ENCODE measurements at places on chromosomes 6 and 20.

- DNase-seq: no peak
Observed at GRCh38 chr6:34393966-34394305, 1.5 kb upstream of the NUDT3 start.

DNA sequence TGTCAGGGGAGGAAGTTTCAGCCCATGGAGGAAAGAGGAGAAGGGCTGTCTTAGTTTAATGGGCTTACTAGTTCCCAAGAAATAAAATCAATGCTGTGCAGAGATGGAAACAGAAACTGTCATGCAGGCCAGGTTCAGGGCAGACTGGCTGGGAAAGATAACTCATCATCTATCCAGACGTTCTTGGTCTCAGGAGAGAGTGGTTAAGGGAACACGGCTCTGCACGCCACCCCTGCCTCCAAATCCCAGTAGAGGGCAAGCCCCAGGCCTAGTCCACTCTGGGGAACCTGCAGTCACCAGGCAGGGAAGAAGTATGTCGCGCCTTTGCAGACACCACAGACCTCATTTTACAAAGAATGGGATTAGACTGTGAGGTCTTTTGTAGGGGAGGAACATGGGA, 12.5 kb downstream of the ALDH8A1 start:
- DNase-seq: no peak

GRCh38 chr6:85754894-85755293, 112.2 kb upstream of the SYNCRIP start:
- no peak for DNase-seq

GRCh38 chr6:152150196-152150595, 342.7 kb downstream of the ESR1 start:
- DNase-seq: no peak

- DNase-seq: no peak
Observed at GRCh38 chr20:7714549-7714948, 225.7 kb downstream of the HAO1 start.

DNA sequence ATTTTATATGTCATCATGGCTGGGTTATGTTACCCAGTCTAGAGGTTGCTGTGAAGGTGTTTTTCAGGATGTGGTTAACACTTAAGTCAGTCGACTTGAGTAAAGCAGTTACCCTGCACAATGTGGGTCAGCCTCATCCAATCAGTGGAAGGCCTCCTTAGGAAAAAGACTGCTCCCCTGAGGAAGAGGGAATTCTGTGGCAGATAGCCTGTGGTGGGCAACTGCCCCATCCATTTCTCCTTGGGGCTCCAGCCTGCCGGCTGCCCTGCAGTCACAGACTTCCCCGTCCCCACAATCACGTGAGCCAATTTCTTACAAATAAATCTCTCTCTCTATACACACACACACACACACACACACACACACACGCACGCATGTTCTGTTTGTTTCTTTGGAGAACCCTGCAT, 34.5 kb upstream of the MPC1 start:
- no peak for DNase-seq

GRCh38 chr6:7166410-7167293, 58.9 kb downstream of the RREB1 start:
- peak; percentile 52 for DNase-seq

DNA sequence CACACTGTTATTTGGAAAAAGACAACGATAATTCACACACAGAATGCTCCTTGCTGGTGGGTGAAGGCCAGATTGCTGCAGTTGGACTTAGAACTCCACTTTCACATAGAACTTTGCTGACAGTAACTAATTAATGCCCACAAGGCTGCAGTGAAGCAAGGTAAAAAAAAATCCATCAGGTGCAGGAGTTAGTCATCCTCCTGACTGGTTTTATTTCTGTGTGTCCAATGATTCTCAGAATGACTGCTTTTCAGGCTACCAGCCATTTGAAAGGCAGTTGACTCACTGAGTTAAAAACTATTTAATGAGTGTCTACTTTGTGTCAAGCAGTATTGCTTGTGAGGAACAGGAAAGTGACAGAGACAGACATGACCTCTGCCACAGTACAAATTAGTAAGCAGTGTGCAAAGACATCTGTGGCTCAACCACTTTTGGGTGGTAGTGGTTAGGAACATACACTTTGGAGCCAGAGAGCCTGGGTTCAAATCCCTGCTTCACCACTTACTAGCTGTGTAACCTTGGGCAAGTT, 41.9 kb downstream of the ELOVL5 start:
- no peak for DNase-seq

- no peak for DNase-seq
Observed at GRCh38 chr6:137625100-137625661, 131.0 kb upstream of the OLIG3 start.

GRCh38 chr6:78831492-78831891, 35.9 kb upstream of the IRAK1BP1 start:
- DNase-seq: no peak

GRCh38 chr6:130520221-130520620, 154.4 kb downstream of the TMEM200A start:
- no peak for DNase-seq

- peak; percentile 24 for DNase-seq
Observed at GRCh38 chr6:15426395-15426794, 180.5 kb downstream of the JARID2 start.

GRCh38 chr6:81838031-81838430, 85.5 kb upstream of the TENT5A start:
- DNase-seq: no peak

DNA sequence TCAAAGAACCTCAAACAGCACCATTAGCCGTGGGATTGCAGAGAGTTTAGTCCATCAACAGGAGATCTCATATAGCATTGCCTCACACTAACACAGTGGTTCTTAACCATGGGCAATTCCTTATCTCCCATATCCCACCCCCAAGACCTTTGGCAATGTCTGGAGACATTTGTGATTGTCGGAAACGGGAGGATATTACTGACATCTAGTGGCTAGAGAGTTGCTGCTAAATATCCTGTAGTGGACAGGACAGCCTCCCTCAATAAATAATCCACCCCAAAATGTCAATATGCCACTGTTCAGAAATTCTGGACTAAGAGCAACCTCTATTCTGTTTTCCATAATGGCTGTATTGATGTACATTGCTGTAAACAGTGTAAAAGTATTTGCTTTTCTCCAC, 210.1 kb upstream of the CCN2 start:
- DNase-seq: peak; percentile 25

GRCh38 chr20:19368351-19368750, 155.9 kb downstream of the SLC24A3 start:
- no peak for DNase-seq

DNA sequence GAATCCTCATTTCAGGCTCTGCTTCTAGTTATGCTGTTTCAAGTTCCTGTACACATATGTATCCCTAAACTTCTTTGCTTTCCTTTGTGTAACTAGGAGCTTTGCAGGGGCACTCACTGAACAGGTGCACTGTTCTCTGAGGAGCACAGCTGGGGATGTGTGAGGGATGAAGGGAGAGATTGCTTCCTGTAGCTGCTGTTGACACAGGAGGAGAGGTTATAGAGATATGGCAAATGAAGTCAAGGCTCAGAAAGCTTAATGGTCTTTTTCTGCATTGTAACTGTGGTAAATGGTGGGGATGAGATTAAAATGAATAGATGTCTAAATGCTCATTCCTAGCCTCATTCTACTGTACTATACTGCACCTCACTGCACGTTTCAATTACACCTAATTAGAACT, 454.3 kb downstream of the BTBD3 start:
- peak; percentile 96 for DNase-seq

DNA sequence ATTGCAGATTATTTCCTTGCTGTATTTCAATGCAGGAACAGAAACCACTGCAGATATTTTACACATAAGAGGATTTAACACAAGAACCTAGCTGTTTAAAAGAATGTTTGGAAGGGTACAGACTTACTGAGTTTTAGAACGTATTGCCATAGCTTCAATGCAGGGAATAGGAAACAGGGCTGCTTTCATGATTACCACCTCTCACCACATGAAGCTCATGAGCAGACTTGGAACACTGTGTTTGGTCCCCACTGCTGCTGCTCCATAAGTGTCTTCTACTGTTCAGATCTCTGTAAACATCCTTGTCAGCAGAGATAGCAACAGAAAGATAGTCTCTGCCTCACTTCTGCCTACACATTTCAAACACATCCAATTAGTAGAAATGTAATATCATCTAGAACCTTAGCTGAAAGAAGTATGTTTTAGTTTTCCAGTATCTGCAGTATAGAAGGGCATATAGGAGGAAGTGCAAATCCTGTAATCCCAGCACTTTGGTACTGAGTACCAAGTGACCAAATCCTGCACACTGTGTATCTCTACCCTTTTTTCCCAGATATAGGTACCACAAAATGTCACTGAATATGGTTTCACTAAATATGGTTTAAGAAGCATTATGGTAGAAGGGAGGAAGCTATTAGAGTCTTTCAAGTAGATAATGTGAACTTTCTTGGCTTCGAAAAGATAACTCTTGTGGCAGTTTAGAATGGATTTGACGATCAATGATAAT, 51.9 kb downstream of the STXBP5 start:
- no peak for DNase-seq

- peak; percentile 98 for DNase-seq
Observed at GRCh38 chr6:3231247-3232016, 4.0 kb upstream of the TUBB2B start.

GRCh38 chr20:1863296-1863695, 31.9 kb upstream of the SIRPA start:
- no peak for DNase-seq

GRCh38 chr6:109918227-109918626, 59.9 kb upstream of the GPR6 start:
- DNase-seq: no peak

All from NCI-H69 (cell line).